Suppressor macrophage treated with lipopolysaccharide for 4 hours (primary cell): ENCODE measurements at places on chromosomes 4 and X.

- DNase-seq: no peak
Observed at GRCh38 chr4:185682236-185682635, 129.8 kb downstream of the SORBS2 start.

DNA sequence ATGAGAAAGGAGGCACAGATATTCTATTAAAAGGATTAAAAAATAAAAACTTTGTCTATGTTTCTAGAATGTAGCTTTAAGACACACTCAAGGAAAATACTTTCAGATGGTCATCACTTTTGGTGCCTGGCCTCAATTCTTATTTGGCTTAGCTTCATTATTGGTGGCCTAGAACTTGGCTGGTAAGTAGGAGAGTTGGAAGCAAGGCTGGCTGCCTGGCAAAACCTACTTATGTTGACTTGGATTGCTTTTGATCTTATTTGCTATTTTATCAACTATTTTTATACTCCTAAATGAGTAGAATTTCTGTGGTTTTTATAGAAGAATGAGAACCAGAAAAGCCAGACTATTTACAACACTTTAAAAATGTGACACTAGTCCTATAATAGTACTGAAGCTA, 35.3 kb upstream of the JADE3 start:
- DNase-seq: no peak

DNA sequence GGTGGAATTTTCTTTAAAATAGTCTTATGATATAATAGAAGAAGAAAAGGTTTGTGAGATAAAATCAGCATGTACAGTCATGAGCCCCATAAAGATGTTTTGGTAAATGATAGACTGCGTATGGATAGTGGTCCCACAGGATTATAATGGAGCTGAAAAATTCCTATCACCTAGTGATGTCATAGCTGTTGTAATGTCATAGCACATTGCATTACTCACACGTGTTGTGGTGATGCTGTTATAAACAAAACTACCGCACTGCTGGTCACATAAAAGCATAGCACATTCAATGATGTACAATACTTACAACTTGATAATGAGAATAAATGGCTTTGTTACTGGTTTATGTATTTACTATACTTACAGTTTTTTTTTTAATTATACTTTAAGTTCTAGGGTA, 715.2 kb upstream of the HTR2C start:
- no peak for DNase-seq

DNA sequence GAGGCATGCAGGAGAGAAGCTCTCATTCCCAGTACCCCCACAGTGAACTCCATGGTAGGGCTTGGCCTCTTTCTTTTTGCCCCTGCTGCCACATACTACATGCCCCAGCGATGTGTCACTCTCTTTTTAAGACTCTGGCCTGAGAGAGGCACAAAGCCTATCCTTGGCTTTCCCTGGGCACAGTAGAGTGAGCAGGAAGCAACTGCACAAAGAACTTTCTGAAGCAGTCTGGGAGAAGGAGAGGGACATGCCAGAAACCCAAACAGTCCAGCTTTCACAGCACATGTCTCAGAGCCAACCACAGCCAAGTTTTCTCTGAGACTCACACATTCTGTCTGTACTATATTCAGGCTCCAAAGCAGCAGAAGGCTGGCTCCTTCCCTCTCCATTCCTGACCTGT, 7.9 kb upstream of the NALF2 start:
- no peak for DNase-seq

DNA sequence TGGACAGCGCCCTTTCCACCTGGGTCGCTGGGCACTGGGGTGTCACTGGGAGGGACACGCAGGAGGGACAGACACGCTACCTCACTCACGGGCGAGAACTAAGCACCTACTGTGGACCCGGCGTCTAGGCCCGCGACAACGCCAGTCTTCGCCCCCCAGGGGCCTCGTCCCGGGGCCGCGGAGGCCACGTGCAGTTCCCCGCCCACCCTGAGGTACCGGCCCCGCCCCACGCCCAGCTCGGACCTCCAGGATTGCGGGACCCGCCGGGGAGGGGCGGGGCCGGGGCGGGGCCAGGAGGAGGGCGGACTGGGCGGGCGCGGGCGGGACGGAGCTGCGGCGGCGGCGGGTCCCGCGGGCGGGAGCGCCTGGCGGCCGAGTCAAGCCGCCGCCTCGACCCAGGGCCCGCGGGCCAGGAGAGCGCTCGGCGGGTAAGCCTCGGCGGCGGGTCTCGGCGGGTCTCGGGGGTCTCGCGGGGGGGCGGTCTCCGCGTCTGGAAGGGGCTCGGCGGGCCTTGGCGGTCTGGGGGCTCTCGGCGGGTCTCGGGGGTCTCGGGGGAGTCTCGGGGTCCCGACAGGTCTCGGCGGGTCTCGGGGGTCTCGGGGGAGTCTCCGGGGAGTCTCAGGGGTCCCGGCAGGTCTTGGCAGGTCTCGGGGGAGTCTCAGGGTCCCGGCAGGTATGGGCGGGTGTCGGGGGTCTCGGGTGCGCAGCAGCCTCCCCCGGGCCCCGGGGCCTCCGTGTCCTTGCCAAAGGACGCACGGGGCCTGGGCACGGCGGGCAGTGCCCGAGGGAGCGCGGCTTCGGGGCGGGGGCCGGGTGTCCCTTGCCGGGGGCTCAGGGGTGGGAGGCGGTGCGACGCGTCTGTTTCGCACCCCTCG, at the start of gene SH3BP2:
Gene SH3BP2 (plus strand): TSS at position 375 of the 875 bp plus-strand sequence. CDS start 27,533 bp downstream, outside the sequence.
- DNase-seq: peak; percentile 86

DNA sequence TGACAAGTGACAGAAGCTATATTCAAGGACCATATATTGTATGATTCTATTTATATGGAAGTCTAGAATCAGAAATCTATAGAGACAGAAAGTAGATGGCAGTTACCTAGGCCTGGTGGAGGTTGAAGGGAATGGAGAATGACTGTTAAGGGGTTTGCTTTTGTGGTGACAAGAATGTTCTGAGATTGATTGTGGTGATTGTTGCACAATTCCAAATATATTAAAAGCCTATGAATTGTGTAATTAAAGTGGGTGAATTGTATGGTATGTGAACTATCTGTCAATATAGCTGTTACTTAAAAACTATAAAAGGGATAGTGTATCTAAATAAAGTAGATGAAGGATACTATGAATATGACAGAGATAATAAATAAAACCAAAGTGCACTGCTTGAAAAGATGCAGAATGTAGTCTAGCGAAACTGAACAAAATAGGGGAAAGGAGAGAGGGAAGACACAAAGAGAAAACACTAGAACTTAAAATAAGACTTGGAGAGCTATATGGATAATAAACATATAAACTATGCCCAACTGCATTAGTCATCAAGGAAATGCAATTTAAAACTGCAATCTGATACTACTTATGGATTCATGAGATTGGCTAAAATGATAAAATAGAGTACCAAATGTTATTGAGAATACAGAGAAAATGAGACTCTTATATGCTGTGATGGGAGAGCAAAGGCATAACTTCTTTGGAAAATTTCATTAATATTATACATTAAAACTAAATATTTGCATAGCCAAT, 82.1 kb upstream of the BANK1 start:
- DNase-seq: no peak

DNA sequence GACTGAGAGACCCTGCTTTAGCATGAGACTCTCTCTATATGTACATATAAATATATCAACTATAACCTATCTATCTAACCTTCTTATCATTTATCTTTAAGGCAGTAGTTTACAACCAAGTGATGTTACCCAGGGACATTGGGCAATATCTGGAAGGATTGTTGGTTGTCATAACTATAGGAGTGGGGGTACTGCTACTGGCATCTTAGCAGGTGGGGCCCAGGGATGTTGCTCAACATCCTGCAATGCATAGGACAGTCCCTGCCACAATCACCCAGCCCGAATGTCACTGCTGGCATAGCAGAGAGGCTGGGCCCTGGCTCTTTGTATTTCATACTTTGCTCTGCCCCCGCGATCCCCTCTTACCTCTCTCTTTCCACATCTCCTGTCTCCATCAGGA, 397.7 kb downstream of the IL15 start:
- no peak for DNase-seq

GRCh38 chrX:129876771-129877305, 29.1 kb upstream of the UTP14A start:
- DNase-seq: no peak

GRCh38 chr4:8005814-8006215, 66.2 kb upstream of the AFAP1 start:
- no peak for DNase-seq

DNA sequence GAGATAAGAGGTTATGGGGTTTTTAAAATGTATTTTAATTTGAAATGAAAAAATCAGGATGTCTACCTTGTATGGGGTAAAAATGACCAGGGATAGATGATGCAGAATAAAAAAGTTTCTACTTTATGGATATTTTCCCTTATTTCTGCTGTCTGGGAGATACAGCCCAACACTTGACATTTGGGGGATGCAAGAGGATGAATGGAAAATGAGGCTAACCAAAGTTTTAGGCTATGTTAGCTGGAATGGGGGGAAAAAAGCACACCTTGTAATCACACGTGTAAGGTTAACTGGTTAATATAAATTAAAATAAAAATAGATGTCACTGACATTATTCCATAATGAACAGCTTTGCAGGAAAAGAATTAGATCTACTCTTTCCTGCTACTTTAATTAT, 1.1 kb downstream of the PRDM8 start:
- DNase-seq: no peak

- DNase-seq: no peak
Observed at GRCh38 chr4:53653484-53654053, 62.3 kb upstream of the LNX1 start.

GRCh38 chr4:143531788-143532491, 18.4 kb downstream of the SMARCA5 start:
- no peak for DNase-seq

DNA sequence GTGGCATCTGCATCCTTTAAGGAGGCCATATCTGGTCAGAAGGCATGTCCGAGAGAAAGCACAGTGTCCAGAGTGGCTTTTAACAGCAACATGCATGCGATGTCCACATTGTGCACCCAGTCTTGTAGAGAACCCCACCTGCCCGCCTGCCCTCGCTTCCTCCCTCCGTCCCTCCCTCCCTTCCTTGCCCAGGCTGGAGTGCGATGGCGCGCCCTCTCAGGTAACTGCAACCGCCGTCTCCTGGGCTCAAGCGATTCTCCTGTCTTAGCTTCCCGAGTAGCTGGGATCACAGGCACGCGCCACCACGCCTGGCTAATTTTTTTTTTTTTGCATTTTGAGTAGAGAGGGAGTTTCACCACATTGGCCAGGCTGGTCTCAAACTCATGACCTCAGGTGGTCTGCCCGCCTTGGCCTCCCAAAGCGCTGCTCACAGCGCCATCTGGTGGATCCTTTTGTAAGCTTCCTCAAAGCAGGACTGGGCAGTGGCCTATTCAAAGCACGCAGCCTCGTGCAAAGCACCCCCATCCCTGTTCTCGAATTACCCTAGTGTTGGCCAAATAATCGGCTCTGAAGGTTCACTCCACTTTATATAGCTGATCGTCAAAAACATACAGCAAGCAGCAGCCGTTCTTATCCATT, 15.0 kb downstream of the BRCC3 start:
- peak; percentile 46 for DNase-seq

DNA sequence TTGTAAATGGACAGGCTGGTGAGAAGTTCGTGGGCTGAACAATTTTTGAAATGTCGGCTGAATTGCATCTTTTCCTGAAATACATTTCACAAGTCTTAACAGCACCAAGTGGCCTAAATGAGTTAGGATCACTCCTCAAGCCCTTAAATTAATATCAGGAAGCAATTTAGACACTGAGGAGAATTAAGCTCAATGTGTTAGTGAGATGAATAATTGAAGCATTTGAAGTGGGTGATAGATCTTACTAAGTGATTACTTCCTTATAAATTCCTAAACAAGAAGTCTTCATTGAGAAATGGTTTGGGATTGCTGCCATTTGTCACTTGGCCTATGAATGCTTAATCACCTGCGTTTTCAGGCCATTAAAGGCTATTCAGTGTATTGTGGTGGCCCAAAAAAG, 116.8 kb downstream of the NAA11 start:
- DNase-seq: peak; percentile 2

- DNase-seq: no peak
Observed at GRCh38 chrX:134933911-134934310, 56.9 kb upstream of the SMIM10 start.

DNA sequence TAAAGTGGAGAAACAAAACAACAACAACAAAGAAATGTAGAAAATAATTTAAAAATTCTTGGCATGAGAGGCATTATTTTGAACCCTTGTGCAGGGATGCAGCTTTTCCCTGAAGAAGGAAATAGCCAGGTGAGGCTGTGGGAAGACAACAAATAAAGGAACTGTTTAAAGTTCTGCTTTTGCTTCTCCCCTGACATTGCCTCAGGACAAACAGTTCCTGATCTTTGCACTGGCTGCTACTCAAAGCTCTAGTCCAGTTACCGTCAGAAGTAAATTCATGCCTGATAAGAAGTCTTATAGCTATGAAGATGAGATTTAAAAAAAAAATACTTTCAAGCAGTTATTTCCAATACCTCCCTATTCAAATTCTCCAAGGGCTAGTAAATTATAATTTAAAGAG, 233.8 kb downstream of the IL15 start:
- DNase-seq: no peak

DNA sequence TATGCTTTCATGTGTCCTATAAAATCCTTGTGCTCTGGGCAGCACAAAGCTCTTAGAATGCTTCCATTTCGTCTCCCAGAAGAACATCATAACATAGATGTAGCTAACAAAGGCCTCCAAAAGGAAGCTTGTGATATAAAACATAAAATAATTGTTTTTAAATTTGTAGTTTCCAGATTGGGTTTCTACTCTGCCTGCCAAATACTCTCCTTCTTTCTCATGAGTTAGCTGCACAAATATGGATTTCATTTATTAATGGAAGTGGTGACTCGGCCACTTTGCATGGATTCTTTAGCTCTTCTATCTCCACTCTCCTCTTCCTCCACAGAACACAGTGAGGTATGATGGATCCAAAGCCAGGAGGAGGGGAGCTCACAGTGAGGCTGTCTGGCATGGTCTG, 265.4 kb downstream of the COL25A1 start:
- DNase-seq: no peak

DNA sequence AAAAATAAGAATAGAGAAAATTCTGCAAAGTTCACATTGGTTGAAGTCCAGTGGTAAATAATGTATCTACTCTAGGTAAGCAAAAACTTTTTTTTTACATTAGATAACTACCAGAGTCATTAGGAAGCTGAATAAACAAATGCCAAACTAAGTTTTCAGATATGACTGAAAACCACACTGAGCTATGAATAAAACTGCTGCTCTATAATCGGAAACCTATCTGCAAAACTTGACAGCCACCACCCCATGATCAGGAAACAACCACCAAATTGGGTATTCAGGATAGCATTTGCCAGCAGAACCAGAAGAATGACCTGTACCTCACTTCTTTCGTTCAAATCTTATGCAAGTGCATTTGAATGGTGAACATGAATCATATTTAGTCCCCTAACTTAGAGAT, 173.0 kb upstream of the TET2 start:
- DNase-seq: no peak
